Hematopoietic multipotent progenitor cell treated with erythropoietin and hydrocortisone succinate and interleukin-3 and kit ligand, for 4 days (in vitro differentiated cells): ENCODE measurements at places on chromosomes 5 and 9.

- peak; percentile 32 for DNase-seq
Measured at GRCh38 chr5:18023986-18024385, 389.7 kb downstream of the TAF11L14 start.

DNA sequence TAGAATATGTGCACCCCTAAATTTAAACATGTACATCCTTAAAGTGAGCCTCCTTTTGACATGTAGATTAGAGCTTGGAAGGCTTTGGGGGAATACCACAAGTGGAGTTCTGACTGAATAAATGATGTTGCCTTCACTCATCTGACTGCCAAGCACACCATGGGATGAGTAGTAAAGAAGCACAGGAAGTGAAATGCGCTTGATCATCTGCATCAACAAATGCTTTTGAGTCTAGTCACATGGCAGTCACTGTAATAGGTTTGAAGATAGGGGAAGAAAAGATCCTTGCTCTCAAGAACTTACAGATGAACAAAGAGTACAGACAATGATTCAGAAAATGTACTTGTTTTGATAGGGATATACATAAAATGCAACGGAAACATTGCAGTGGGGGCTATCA lies 62.0 kb upstream of the STARD4 start:
- no peak for DNase-seq

DNA sequence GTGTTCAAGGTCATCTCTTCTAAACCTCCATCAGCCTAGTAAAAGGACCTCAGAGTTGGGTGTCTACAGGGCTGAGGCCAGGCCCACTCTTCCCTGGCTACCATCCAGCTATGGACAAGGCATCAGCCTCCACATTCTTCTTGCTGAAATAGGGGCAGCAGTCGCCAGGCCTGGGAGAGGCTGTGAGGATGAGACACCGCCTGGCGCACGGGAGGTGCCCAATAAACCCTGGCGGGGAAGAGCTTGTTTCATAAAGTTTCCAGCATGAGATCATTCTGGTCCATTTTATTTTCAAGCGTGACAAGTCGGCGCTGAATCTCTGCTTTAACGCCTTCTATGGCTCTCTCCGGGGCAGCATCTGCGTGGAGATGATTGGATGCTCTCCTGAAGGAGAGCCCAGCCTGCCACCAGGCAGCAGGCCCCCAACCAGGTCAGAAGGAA lies 153.4 kb downstream of the OLFM1 start:
- no peak for DNase-seq

DNA sequence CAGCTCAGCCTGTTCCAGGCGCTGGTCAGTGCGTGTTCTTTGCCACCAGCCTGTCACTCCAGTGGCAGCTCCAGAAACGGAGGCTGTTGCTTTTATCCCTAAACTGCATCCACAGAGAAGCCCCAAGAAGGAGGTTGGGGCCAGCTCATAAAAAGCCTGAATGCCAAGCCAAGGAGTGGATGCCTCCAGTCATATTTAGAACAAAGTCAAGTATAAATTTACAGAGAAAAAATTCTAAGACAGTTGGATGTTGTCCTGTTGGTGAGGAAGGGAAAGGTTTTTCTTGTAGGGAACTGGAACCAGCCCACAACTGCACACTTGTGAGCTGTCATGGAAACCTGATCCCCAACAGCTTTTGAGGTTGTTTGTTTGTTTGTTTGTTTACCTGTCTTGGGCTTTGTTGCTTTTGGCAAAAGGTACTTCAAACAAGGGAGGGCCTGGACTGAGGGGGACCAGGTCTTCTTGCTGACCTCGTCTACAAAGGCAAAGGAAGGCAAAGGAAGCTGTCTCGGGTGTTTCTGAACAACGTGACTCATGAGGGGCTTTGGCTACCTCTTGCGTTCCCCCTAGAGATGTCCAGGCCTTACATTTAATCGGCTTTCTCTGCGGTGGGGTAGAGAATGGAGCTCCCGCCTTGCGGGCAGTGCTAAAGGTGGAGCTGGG lies 36.7 kb downstream of the OLFML2A start:
- no peak for DNase-seq

- peak; percentile 75 for DNase-seq
Measured at GRCh38 chr5:112186401-112186990, 232.6 kb downstream of the EPB41L4A start.

- DNase-seq, result peak; percentile 56
Measured at GRCh38 chr5:57501414-57502201, 19.0 kb upstream of the ACTBL2 start.

DNA sequence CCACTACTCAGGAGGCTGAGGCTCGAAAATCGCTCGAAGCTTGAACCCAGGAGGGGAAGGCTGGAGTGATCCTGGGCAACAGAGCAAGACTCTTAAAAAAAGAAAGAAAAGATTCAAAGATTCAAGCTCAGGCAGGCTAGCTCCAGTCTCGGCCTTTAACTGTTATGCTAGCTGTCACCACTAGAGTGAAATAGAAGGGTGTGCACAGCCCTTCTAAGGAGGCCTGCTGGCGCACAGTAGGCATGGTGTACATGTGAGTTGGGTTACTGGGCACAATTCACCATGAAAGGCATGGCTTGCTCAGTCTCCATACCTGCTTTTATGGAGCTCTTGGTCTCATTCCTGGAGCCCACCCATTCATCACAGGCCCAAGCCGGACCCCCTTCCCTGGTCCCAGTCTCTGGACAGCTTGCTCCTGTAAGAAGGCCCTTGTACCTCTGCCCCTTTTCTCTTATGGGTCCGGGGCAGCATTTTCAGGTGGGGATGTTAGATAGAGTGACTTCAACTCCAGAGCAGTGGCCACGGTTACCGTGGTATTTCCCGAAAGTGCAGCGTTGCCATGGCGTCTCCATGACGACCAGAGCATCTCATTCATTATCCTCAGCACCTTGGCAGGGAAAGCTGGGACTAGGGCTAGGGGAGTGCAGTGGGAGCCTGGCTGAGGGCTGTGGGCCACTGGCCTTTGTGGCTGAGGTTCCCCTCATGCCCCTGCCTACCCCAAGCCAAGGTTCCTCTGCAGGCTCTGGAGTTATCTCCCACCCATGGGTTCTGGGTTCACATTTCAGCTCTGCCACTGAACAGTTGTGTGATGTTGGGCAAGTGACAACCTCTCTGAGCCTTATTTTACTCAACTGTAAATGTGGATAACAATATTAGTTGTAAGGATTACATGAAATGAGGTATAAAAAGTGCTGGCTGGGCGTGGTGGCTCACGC lies 5.7 kb downstream of the NDST1 start:
- peak; percentile 47 for DNase-seq

- DNase-seq, result peak; percentile 19
Measured at GRCh38 chr9:97753975-97754374, 56.8 kb upstream of the XPA start.

GRCh38 chr9:127388037-127388855 lies 8.7 kb upstream of the SLC2A8 start:
- DNase-seq, result peak; percentile 90

DNA sequence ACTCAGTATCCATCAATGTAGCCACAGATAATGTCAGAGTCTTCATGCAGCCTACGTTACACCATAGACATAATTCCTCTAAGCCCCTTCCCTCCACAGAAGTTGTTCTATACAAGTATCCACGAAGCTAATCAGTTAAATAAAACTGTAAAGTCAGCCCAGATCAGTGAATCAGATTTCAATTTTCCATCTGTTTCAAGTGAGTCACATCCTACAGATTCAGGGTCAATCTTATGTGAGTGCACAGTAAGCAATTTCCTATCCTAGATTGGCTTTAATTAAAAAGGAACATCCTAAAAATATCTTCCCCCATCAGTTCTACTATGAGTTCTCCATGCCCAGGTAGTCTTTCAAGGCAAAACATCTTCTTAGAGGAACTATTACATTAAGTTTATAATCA lies 402.5 kb downstream of the EFNA5 start:
- DNase-seq, result no peak

GRCh38 chr9:25752398-25752797 lies 74.2 kb upstream of the TUSC1 start:
- DNase-seq, result no peak

GRCh38 chr5:138068742-138069600 lies 14.9 kb upstream of the WNT8A start:
- DNase-seq, result peak; percentile 87

- no peak for DNase-seq
Measured at GRCh38 chr5:1178529-1179382, 22.6 kb upstream of the SLC6A19 start.

DNA sequence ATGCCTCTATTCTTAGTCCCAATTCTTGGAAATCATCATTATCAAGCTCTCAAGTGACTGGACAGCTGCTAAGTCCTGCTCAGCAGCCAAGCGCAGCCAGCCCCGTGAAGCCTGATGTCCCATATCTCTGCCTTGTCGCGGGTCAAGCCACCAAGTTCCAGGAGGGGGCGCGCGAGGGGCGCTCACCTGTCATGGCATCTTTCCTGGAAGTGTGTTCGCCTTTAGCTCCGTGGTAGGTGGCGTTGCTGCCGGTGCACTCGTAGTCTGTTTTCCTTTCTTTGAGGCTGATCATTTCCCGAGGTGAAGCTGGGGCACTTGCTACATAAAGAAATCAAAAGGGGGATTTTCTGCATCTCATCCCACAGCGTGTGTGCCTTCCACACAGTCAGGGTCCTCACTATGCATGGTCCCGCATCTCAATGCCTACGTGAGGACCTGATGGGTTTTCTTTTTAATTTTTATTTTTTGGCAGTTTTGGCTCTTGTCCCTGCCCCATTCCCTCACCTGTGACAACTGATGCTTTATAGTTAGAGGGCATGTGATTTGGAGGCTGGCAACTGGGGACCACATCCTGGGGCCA lies 227.0 kb upstream of the DAP start:
- peak; percentile 75 for DNase-seq

DNA sequence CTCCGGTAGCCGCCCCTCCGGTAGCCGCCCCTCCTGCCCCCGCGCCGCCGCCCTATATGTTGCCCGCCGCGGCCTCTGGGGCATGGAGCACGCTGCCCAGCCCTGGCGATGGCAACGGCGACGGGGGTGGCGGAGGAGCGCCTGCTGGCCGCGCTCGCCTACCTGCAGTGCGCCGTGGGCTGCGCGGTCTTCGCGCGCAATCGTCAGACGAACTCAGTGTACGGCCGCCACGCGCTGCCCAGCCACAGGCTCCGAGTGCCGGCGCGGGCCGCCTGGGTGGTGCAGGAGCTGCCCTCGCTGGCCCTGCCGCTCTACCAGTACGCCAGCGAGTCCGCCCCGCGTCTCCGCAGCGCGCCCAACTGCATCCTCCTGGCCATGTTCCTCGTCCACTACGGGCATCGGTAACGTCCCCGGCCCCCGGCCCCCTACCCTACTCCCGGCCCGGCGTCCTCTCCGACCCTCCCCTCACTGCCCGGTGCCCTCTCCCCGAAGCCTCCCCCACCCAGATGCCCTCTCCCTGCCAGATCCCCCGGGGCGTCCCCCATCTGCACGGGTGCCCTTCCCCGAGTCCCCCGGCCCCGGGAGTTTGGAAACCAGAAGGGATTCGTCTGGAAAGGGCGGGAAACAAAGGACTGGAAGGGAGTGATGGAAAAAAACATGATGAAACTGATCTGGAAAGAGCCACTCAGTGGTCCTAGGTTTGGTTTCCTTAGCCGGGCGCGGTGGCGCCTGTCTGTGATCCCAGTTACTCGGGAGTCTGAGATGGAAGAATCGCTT lies 417 bp downstream of the SRD5A1 start:
- DNase-seq, result peak; percentile 32

DNA sequence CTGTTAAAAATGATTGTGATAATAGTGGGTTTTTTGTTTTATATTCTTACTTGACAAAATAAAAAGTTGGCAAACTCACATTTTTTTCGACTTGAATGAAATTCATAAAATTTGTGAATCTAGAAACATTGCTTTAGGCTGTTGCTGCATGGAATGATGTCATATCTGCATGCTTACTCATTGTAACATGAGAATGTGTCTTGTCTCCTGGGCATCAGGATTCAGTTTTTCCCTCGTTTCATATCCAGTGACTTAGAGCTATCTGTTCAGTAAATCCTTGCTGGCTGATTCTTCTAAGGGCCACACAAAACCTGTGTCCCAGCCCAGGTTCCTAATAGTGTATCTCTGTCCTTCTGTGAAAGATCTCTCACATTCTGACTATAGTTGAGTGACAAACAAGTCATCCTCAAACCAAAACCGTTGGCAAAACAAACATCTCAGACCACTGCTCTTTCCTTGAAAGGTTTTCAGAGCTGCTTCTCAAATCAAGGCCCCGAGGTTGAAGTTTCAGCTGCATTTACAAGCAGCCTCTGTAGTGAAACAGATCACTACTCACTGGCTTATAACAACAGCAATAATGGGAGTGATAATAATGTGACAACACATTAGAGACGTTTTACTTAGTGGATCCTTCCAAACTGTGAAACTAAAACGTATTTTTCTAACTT lies 95.0 kb downstream of the NPR3 start:
- no peak for DNase-seq

DNA sequence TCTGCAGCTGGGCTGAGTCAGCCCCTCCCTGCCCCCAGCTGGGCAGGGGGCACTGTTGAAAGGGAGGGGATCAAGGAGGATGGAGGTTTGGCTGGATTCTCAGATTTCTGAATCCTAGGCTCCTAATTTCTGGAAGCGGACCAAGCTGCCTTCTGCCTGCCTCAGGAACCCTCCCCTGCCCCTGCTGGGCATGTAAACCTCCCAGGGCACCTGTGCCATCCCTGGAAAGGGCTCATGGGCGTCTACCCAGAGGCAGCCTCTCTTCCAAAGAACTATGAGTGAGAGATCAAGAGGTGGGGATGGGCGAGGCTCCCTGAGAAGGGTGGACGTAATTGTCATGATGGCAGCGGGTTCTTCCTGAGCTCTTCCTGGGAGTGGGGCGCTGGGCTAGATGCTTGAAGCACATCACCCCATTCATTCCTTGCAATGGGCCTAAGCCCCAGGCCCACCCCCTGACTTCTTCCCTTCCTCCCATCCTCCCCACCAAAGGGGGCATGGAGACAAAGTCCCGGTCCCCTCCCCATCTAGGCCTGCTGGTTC lies 21.6 kb downstream of the CSF1R start:
- no peak for DNase-seq

GRCh38 chr5:104821606-104822005 lies 1259.0 kb upstream of the NUDT12 start:
- DNase-seq, result no peak

- no peak for DNase-seq
Measured at GRCh38 chr5:122864400-122864799, 19.0 kb downstream of the SNX24 start.

DNA sequence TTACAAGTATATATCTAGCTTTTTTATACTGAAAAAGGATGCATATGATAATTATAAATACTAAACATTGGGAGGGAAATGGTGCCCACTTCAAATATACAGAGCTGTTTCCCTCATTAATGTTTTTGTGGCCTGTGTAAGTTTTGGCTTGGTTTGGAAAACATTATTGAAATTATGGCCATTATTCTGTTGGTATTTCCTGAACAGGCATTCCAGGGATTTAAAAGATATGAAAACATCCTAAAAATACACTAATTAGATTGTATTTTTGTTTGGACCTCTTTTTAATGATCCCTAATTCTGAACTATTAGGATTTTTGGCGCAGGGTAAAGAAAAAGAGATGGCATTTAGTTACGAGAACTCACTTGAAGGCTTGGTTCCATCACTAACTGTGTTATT lies 50.9 kb downstream of the CLINT1 start:
- no peak for DNase-seq

GRCh38 chr5:134462047-134462575 lies 50.4 kb upstream of the CDKN2AIPNL start:
- DNase-seq, result no peak
